ENCODE measurements at places on chromosomes 16 and 17. TPM values are rescaled to one million over a fixed set of nuclear protein-coding genes. Genes with fewer than 3 reads are reported as not detected.

- no peak for DNase-seq
- H3K27me3 ChIP-seq: no peaks in the 10 kb centered on the region
- peaks cover 10% of the 10 kb centered on the region for H3K36me3 ChIP-seq
- no peak overlapping the region for H3K4me3 ChIP-seq
These were observed 53.6 kb downstream of the CDH11 start for GRCh38 chr16:65068151-65068740.

- no peaks in the 10 kb centered on the region for H3K36me3 ChIP-seq
- peaks cover 42% of the 10 kb centered on the region for H3K4me1 ChIP-seq
- DNase-seq: no peak
- no peak overlapping the region for H3K4me3 ChIP-seq
These were observed 13.7 kb upstream of the COL1A1 start for GRCh38 chr17:50214976-50215760.

The SMIM36 gene
- total RNA-seq: not detected

DNA sequence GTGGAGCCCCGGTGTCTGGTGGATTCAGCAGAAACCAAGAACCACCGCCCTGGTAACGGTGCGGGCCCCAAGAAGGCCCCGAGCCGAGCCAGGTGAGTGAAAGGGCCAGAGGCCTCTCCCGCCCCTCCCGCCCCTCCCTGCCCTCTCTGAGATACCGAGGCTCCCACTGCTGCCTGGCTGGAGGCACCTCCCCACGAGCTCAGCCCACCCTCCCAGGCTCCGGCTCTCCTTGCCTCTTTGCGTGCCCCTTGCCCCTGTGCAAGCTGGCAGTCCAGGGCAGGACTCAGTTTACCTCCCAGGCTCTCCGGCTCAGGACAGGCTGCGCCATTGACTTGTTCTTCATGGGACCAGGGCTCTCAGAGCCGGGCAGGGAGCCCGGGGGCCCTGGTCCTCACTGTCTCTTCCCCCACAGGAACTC lies 14.1 kb upstream of the MYO15B start:
- no peak overlapping the region for H3K4me3 ChIP-seq
- no peak overlapping the region for H3K27ac ChIP-seq
- DNase-seq: no peak
- H3K36me3 ChIP-seq: no peaks in the 10 kb centered on the region
- no peaks in the 10 kb centered on the region for H3K4me1 ChIP-seq

DNA sequence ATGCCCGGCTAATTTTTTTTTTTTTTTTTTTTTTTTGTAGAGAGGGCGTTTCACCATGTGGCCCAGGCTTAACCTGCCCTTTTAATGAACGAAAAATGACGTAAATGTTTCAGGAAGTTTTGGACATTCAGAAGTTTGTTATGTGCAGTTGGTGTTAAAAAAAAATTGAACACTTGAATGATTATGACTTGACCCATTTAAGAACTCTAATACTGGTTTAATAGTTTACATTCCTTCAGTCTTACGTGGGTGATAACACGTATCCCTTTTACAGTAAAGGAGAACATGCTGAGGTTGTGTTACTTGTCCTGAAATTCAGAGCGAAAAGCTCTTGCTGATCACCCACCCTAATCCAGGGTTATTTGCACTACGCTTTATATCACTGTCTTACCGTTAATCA lies 1.7 kb downstream of the MLYCD start:
- H3K4me3 ChIP-seq: no peak overlapping the region
- peaks cover 9% of the 10 kb centered on the region for H3K4me1 ChIP-seq
- no peaks in the 10 kb centered on the region for H3K36me3 ChIP-seq
- no peak for DNase-seq
- H3K27me3 ChIP-seq: no peaks in the 10 kb centered on the region

GRCh38 chr16:23324727-23325126 lies 22.6 kb downstream of the SCNN1B start:
- no peak for DNase-seq
- no peaks in the 10 kb centered on the region for H3K36me3 ChIP-seq
- H3K27me3 ChIP-seq: no peaks in the 10 kb centered on the region
- H3K4me1 ChIP-seq: no peaks in the 10 kb centered on the region

GRCh38 chr16:68907781-68908181 lies 64.5 kb downstream of the TANGO6 start:
- H3K27ac ChIP-seq: no peak overlapping the region
- DNase-seq: no peak
- H3K27me3 ChIP-seq: no peaks in the 10 kb centered on the region
- H3K36me3 ChIP-seq: no peaks in the 10 kb centered on the region
- H3K4me1 ChIP-seq: no peaks in the 10 kb centered on the region
- no peak overlapping the region for H3K4me3 ChIP-seq

- H3K4me1 ChIP-seq: peaks cover 22% of the 10 kb centered on the region
- no peaks in the 10 kb centered on the region for H3K27me3 ChIP-seq
- no peak overlapping the region for H3K4me3 ChIP-seq
- peak; percentile 47 for DNase-seq
- peaks cover 86% of the 10 kb centered on the region for H3K36me3 ChIP-seq
These were observed 11.4 kb downstream of the DYNC1LI2 start for GRCh38 chr16:66740010-66740409.

The EPN3 gene
- total RNA-seq: not detected

The TAT gene
- total RNA-seq: not detected

- H3K4me1 ChIP-seq: no peaks in the 10 kb centered on the region
- H3K36me3 ChIP-seq: no peaks in the 10 kb centered on the region
- H3K27me3 ChIP-seq: no peaks in the 10 kb centered on the region
- no peak overlapping the region for H3K27ac ChIP-seq
- no peak overlapping the region for H3K4me3 ChIP-seq
These were observed 12.3 kb downstream of the NUPR1 start for GRCh38 chr16:28526201-28527099.

DNA sequence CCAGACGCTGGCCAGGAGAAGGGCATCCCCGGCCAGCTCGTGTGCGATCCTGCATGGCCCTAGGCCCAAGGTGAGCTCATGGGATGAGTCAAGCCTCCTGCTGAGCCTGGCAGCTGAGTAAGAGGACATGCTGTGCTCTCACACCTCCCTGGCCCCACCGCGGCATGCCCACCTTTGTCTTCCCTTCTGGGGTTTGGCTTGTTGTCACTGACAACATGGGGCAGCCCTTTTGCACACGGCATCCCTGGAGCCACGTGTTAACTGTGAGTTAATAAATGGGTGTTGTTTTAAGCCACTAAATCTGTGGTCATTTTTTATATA lies 8.9 kb upstream of the TNS4 start:
- no peak overlapping the region for H3K27ac ChIP-seq
- no peak overlapping the region for H3K4me3 ChIP-seq
- no peak for DNase-seq
- peaks cover 13% of the 10 kb centered on the region for H3K4me1 ChIP-seq
- no peaks in the 10 kb centered on the region for H3K36me3 ChIP-seq
- H3K27me3 ChIP-seq: no peaks in the 10 kb centered on the region

The MYH8 gene
- 0.18 TPM for total RNA-seq

The DNASE1L2 gene
- 1.7 TPM for total RNA-seq

DNA sequence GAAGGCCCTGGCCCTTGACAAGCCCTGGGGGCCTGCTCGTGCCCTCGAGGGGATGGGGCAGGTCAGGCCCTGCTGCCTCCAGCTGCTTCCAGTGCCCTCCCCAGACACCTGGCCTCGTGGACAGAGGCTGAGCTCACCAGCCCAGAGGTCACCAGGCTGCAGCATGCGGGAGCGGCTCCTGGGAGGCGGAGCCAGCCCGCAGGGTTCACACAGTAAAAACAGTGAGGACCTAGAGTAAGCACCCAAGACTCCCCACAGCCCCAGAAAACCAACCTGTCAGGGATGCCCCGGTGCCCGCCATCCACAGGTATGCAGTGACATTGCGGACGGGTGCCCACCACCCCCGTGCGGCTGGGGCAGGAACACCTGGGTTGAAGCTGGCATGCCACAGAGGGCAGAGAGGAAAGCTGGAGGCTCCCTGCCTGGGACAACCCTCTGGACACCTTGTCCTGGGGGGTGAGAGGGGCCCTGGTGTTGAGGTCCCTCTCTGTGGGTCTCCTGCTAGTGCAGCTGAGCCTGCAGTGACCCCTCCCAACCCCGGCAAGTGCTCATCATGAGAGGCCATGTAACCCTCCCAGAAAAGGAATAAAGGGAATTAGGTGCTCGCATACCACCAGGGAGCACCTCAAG lies 62.1 kb downstream of the LMF1 start:
- no peak overlapping the region for H3K4me3 ChIP-seq
- DNase-seq: no peak
- peaks cover 18% of the 10 kb centered on the region for H3K4me1 ChIP-seq
- H3K27ac ChIP-seq: no peak overlapping the region
- no peaks in the 10 kb centered on the region for H3K27me3 ChIP-seq

GRCh38 chr16:15037745-15038144 lies 18.1 kb downstream of the NTAN1 start:
- H3K4me1 ChIP-seq: no peaks in the 10 kb centered on the region
- H3K36me3 ChIP-seq: peaks cover 31% of the 10 kb centered on the region
- no peak overlapping the region for H3K27ac ChIP-seq
- DNase-seq: no peak
- H3K4me3 ChIP-seq: no peak overlapping the region

GRCh38 chr16:67448580-67448979 lies 17.7 kb downstream of the HSD11B2 start:
- peaks cover 18% of the 10 kb centered on the region for H3K4me1 ChIP-seq
- no peak overlapping the region for H3K4me3 ChIP-seq
- DNase-seq: no peak
- H3K36me3 ChIP-seq: peaks cover 3% of the 10 kb centered on the region

DNA sequence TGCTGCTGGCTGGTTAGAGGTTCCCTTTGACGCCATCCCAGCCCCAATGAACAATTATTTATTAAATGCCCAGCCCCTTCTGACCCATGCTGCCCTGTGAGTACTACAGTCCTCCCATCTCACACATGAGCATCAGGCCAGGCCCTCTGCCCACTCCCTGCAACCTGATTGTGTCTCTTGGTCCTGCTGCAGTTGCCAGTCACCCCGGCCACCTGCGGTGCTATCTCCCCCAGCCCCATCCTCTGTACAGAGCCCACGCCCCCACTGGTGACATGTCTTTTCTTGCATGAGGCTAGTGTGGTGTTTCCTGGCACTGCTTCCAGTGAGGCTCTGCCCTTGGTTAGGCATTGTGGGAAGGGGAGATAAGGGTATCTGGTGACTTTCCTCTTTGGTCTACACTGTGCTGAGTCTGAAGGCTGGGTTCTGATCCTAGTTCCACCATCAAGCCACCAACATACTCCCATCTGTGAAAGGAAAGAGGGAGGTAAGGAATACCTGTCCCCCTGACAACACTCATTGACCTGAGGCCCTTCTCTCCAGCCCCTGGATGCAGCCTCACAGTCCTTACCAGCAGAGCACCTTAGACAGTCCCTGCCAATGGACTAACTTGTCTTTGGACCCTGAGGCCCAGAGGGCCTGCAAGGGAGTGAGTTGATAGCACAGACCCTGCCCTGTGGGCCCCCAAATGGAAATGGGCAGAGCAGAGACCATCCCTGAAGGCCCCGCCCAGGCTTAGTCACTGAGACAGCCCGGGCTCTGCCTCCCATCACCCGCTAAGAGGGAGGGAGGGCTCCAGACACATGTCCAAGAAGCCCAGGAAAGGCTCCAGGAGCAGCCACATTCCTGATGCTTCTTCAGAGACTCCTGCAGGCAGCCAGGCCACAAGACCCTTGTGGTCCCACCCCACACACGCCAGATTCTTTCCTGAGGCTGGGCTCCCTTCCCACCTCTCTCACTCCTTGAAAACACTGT lies 11.3 kb downstream of the CX3CL1 start:
- no peak overlapping the region for H3K27ac ChIP-seq
- H3K4me3 ChIP-seq: no peak overlapping the region
- peaks cover 5% of the 10 kb centered on the region for H3K27me3 ChIP-seq
- H3K4me1 ChIP-seq: peaks cover 3% of the 10 kb centered on the region
- no peak for DNase-seq
- no peaks in the 10 kb centered on the region for H3K36me3 ChIP-seq

- H3K36me3 ChIP-seq: peaks cover 41% of the 10 kb centered on the region
- no peaks in the 10 kb centered on the region for H3K27me3 ChIP-seq
These were observed 5.6 kb downstream of the POLG2 start for GRCh38 chr17:64491034-64491860.

DNA sequence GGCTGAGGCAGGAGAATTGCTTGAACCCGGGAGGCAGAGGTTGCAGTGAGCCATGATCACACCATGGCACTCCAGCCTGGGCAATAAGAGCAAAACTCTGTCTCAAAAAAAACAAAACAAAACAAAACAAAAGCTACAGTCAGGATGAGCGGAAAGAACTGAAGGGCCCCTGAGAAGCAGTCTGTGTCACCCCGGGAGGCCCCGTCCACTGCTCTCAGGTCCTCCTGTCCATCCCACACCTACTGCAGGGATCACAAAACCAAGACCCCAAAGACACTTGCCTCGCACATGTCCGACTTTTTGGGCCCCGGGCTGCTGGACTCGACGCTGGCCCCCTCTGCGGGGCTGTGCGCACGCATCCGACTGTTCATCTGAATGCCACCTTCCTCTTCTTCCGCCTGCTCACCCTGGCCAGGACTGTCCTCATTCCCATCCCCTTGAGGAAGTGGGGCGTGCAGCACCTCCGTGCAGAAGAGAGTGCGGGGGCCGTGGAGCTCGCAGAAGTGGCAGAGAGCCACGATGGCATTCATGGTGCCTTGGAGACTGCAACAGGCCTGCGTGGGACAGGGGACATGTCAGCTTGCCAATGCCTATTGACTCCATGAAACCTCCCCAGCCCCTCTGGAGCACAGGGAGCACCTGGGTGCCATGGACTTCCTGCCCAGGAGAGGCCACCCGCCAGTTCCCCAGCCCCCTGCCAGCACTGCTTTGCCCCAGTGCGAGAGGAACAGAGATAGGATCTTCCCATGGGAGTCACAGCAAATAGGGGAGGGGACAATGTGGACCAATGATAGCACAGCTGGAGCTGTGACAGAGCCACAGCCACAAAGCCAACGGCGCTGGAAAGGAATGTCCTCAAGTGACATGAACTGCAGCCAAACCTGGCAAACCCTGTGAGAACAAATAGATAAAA lies 9.1 kb downstream of the FLCN start:
- peaks cover 100% of the 10 kb centered on the region for H3K36me3 ChIP-seq
- DNase-seq: no peak
- H3K4me3 ChIP-seq: no peak overlapping the region
- peaks cover 8% of the 10 kb centered on the region for H3K4me1 ChIP-seq
- no peak overlapping the region for H3K27ac ChIP-seq

GRCh38 chr17:30475206-30475605 lies 2.0 kb upstream of the GOSR1 start:
- H3K27ac ChIP-seq: no peak overlapping the region
- no peaks in the 10 kb centered on the region for H3K4me1 ChIP-seq
- no peak overlapping the region for H3K4me3 ChIP-seq
